ENCODE measurements at places on chromosomes 4 and X. TPM values are rescaled to one million over a fixed set of nuclear protein-coding genes. Genes with fewer than 3 reads are reported as not detected.

DNA sequence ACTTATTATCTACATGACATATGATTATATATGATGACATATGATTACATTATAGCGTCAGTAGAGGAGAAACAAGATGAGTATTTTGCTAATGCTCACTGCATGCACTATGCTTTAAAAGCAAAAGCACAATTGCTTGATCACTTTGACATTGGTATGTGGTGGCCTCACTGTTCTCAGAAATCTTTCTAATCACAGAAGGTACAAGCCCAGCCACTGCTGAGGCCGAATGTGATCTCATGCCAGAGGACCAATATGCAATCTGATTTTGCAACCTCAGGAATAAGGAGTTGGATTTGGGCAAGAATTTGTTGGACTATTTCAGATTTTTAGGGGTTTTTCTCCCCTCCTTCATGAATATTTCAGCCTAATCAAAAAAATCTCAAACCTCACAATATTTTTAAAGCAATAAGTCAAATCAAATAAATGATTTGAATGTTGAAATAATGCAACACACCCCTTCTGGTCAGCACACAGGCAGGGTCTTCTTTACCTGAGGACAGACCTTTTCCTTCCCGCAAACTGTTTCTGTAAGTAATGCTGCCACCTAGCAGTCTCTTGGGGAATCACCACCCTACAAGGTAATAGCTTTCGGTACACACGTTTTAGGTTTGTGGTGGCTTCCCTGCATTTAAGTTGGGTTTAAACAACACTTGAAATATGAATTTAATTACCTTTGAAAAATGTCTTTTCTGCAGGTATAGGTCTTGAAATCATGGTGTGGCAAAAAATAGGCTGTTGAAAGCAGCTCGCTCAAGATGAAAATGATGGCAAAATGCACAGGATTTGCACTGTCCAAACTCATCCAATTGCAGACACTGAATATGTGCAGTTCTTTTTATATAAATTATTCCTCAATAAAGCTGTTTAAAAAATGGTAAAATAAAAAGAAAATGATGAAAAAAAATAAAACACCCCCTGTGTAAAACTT is 4.8 kb upstream of the CXCL13 start:
- no peaks in the 10 kb centered on the region for H3K36me3 ChIP-seq
- no peaks in the 10 kb centered on the region for H3K27me3 ChIP-seq
- DNase-seq, result no peak
- no peak overlapping the region for H3K27ac ChIP-seq

GRCh38 chr4:168411318-168412150 is 68.8 kb downstream of the DDX60L start:
- H3K4me1 ChIP-seq, result peaks cover 16% of the 10 kb centered on the region
- no peak for DNase-seq
- H3K27ac ChIP-seq, result no peak overlapping the region
- peaks cover 27% of the 10 kb centered on the region for H3K36me3 ChIP-seq
- no peak overlapping the region for H3K4me3 ChIP-seq

XAGE1B gene
- total RNA-seq, result not detected

GABRB1 gene
- 6.1 TPM for total RNA-seq
